ENCODE measurements at places on chromosomes 16 and 17. TPM values are rescaled to one million over a fixed set of nuclear protein-coding genes. Genes with fewer than 3 reads are reported as not detected.

- H3K27ac ChIP-seq = no peak within 1 kb of the TSS
- H3K4me1 ChIP-seq = peaks cover 40% of the 10 kb centered on the region
- peak within 1 kb of the TSS; percentile 54 for H3K4me3 ChIP-seq
- H3K36me3 ChIP-seq = no peaks in the 10 kb centered on the region
- DNase-seq = no peak
Measured at GRCh38 chr16:51150888-51151320, at the start of gene SALL1. TSS of gene SALL1 (minus strand) at chr16:51151270. CDS start at chr16:51151241, 29 bp downstream.

DNA sequence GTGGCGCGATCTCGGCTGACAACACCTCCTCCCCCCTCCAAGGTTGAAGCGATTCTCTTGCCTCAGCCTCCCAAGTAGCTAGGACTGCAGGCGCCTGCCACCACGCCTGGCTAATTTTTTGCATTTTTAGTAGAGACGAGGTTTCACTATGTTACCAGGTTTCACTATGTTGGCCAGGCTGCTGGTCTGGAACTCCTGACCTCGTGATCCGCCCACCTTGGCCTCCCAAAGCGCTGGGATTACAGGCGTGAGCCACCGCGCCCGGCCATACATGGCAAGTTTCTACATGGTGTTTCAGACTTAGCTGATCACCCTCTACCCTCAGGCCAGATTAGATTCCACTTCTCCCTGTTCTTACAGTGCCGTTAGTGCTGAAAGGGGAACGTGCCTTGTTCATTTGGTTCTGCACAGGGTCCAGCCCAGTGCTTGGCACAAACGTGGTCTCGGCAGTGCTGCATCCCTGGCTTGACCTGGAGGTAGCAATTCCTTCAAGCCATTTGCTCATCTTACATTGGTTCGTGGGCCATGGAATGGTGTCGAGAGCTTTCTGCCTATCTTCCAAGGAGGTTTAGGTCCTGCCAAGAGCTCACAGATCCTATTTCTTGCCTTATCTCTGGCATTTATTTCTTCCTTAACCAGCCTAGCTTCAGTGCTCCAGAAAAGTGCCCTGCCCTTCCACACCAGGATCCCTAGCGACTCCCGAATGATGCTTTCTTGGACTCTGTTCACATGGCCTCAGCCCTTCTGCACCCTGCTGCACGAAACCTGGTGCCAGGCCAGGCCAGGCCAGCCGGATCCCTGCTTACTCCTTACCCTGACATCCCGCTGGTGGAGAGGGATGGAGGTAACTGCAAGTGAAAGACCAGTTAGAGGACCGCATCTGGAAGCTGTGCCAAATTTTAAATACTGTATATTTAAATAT lies 14.8 kb upstream of the AURKB start:
- H3K27me3 ChIP-seq = no peaks in the 10 kb centered on the region
- DNase-seq = no peak
- no peak overlapping the region for H3K27ac ChIP-seq
- H3K4me1 ChIP-seq = peaks cover 16% of the 10 kb centered on the region
- no peak overlapping the region for H3K4me3 ChIP-seq

- no peak for DNase-seq
- H3K36me3 ChIP-seq = no peaks in the 10 kb centered on the region
- H3K27me3 ChIP-seq = no peaks in the 10 kb centered on the region
- no peaks in the 10 kb centered on the region for H3K4me1 ChIP-seq
- no peak overlapping the region for H3K27ac ChIP-seq
Measured at GRCh38 chr17:41133880-41134735, 6.2 kb downstream of the KRTAP4-6 start.

DNA sequence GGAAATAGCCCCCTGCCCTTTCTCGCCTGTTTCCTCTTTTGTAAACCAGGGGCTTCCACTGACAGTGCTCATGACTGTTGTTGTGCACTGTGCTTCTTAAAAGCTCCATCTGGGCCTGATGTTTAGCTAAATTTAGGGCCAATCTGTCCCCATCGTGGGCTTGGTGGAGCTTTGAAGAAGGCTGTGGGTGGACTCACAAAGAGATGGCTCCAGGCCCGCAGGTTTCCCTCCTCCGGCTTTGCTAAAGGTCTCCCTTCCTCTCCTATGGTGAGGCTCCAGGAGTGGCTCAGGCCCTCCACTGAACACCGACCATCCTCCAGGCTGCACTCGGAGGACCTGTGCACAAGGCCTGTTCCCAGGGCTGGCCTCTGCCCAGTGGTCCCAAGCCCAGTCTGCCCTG lies 30.2 kb upstream of the XPO6 start:
- no peaks in the 10 kb centered on the region for H3K36me3 ChIP-seq
- no peaks in the 10 kb centered on the region for H3K27me3 ChIP-seq
- H3K4me3 ChIP-seq = no peak overlapping the region
- no peaks in the 10 kb centered on the region for H3K4me1 ChIP-seq
- no peak for DNase-seq

Gene ABCC12
- not detected for total RNA-seq

Gene FBXO39
- not detected for total RNA-seq
